ENCODE measurements at places on chromosomes 7 and 10.
A peak's percentile ranks its signal among the peaks of the same experiment; 100 is the strongest.

GRCh38 chr7:25900877-25901276, 251.1 kb upstream of the NFE2L3 start:
- no peak for DNase-seq

DNA sequence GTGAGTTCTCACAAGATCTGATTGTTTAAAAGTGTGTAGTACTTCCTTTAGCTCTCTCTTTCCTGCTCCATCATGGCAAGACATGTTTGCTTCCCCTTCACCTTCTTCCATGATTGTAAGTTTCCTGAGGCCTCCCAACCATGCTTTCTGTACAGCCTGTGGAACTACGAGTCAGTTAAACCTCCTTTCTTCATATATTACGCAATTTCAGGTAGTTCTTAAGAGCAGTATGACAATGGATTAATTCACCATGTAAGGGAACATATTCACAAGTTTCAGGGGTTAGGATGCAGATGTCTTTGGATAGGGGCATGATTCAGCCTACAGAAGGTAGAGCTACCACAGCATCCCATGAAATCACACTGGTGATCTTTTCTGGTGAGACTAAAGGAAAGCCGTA, 174.7 kb downstream of the GPR158 start:
- no peak for DNase-seq

DNA sequence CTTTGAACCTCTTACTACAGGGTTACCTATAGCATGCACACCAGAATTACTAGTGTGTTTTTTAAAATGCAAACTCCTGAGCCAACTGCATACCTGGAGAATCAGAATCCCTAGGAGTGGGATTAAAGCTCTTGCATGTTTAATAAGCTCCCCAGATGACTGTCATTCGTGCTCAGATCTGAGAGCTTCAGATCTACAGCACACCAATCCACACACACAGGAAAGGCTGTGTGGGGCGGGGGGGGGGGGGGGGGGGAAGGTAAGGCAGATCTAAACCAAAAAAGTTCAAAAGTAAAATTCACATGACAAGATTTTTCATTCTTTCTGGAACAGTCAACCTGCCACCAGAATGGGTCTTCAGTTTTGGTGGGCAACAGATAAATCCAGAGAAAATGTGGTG, 5.5 kb downstream of the FAM3C start:
- no peak for DNase-seq

- peak; percentile 64 for DNase-seq
Observed at GRCh38 chr7:7639847-7640220, 718 bp upstream of the UMAD1 start.

- DNase-seq: no peak
Observed at GRCh38 chr10:71337219-71337701, 18.2 kb downstream of the SLC29A3 start.

DNA sequence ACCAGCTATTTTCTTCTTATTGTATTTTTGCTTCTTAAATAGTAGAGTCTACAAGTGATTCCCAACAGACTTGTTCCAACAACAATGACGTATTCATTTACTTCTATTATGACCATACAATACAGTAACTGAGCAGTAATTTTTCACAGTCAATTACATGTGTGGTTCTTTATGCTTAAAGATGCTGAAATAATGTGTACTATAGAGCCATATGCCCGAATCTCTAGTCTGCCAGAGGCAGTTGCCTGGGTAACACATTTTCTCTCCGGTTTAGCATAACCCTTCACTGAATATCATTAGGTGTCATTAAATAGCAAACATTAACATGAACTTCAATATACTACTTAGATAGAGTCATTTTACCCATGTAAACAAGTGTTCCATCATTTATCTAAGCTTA, 75.0 kb downstream of the SLC25A13 start:
- no peak for DNase-seq

- DNase-seq: peak; percentile 60
Observed at GRCh38 chr10:121928528-121928884, 675 bp upstream of the ATE1 start.

- DNase-seq: peak; percentile 63
Observed at GRCh38 chr7:47954231-47954911, 6.1 kb upstream of the PKD1L1 start.

- no peak for DNase-seq
Observed at GRCh38 chr10:79047584-79047874, 21.2 kb upstream of the ZMIZ1 start.

GRCh38 chr10:95389176-95389575, 98.4 kb upstream of the PDLIM1 start:
- no peak for DNase-seq

- no peak for DNase-seq
Observed at GRCh38 chr10:86536294-86536861, 14.8 kb upstream of the WAPL start.

DNA sequence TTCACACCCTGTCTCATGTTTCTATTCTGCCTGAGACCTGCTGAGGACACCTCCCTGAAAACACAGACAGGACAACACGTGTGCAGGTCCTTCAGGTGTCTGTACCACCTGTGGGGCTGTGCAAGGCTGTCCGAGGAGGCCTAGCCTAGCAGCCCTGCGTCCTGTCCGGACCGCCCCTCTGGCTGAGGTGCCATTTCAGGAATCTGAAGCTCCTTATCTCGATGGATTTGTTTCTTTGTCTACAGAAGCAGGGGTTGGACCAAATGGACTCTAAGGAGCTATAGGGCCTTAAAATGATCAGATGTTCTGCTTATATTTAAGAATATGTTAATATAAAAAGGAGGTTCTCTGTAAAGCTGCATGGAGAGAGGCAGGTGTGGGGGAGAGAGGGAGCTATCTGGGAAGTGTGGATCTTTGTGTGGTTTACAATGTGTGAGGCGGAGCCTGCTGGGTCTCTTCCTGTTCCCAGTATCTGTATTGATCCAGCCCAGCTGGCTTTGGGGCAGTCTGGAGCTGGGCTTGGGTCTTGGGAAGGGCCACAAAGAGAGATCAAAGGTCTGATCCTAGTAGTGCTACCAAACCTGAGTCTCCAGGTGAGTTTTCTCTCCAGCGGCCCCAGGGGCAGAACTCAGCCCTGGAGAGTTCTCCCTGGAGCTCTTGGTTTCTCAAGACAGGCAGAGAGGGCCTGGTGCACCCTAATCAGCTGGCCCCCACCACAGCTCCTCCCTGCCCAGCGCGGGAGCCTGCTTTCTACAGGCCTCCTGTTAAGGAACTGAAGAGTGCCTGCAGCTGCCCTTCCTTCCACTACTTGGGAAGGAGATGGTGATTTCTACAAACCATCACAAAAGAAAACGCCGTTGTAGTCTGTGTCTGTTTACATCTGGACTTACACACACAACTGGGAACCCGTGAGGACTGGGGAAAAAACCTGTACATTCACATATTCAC, 3.4 kb upstream of the MNX1 start:
- no peak for DNase-seq

DNA sequence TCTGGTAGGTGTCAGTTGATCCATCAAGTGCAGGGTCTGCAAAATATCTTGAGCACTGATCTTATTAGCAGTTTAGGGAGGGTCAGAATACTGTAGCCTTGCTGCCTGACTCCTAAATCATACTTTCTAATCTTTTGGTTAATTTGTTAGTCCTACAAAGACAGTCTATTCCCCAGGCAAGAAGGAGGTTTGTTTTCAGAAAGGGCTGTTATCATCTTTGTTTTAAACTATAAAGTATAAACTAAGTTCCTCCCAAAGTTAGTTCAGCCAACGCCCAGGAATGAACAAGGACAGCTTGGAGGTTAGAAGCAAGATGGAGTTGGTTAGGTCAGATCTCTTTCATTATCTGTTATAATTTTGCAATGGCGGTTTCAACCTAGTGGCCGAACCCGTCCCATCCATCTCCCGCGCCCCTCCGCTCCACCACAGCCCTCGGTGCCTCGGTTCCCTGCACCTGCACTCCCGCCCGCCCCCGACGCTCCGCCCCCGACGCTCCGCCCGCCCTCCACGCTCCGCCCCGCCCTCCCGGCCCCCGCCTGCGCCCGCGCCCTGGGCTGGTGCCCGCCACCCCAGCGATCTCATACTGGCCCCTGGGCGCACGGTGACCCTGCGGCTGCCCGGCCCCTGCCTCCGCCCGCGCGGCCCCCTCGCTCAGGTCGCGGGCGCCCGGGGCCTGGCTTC, at the start of gene ADCK2:
TSS of gene ADCK2 (plus strand) at position 564 of the 681 bp plus-strand sequence. CDS start 386 bp downstream, outside the sequence.
- DNase-seq: peak; percentile 65

DNA sequence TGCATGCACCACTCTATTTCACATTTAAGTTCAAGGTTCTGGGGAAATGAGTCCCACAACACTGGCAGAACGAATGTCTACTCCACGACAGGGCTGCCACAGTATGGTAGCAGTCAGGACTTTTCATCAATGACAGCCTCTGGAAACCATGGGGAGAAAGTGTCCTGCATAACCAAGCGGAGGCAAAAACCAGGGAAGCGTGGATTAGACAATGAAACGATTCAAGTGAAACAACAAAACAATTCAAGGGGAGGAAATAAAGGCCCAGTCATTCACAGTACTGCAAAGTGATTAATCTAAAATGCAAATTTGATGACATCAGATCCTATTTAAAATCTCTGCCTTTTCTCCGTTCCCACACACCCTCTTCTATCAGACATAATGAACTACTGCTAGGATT, 168.2 kb downstream of the DPY19L1 start:
- DNase-seq: no peak

DNA sequence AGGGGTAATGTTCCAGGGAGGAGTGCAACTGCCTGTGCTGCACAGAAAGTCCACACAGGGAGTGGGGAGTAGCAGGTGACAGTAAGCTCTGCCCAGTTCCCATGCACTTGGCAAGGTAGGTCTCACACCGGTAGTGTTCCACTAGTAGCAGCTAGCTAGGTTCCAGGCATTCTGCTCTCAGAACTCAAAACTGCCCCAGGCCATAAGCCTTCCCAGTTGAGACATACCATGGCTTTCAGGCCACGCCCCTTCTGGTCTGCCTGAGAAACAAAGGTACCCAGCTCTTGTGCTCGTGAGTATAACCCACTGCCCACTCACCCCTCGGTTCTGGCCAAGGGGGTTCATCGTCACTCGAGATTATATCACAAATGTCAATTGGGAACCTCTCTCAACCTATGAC, 12.6 kb downstream of the CASP7 start:
- no peak for DNase-seq

All from GM23248 (cell line).